T1000 (cell line): ENCODE measurements at places on chromosomes 5 and 9.

GRCh38 chr5:120306303-120306702, 157.8 kb upstream of the PRR16 start:
- DNase-seq = no peak

DNA sequence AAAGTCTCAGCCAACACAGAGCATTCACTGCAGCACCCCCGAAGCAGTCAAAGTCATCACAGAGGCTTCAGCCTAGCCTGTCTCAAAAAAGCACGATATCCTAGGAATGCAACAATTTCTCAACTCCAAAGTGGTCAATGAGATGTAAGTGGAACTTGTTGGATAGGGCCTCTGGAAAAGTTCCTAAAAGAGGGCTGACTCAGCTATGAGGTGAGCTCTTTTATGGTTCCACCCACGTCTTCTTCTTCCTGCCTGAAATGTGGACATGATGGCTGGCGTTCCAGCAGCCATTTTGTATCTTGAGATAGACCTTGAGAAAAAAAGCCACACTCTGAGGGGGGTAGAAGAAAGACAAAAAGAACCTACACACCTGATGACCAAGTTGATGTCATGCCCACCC, 32.5 kb upstream of the TRIO start:
- no peak for DNase-seq

DNA sequence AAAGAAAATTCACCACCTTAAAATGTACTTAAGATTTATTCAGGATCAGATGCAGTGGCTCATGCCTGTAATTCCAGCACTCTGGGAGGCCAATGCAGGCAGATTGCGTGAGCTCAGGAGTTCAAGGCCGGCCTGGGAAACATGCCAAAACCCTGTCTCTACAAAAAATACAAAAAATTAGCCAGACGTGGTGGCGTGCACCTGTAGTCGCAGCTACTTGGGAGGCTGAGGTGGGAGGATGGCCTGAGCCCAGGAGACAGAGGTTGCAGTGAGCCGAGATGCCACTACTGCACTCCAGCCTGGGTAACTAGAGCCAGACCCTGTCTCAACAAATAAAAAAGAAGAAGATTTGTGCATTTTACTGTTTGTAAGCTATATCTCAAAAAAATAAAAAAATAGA, 34.7 kb upstream of the GFPT2 start:
- DNase-seq = no peak

- no peak for DNase-seq
Measured at GRCh38 chr5:31753700-31754357, 114.9 kb downstream of the PDZD2 start.

DNA sequence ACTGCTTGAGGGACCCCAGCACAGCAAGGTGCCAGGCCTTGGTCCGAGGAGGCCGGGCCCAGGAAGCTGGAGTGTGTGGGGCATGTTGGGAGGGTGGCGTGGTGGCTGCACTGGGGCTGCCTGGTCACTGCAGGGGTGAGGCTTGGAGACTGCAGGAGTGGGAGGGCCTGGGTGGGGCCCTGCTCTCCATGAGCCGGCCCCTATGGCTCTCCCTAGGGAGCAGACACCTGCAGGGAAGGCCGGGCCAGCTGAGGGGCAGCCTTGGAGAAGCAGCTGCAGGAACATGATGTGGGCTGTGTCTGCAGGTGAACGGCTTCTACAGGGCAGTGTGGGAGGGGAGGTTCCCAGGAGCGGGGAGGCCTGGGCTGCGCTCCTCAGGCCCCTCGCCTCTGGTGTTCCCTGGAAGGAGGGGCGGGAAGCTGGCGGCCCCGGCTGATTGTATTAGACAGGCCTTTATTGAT, 41.7 kb upstream of the TMEM250 start:
- DNase-seq = no peak

DNA sequence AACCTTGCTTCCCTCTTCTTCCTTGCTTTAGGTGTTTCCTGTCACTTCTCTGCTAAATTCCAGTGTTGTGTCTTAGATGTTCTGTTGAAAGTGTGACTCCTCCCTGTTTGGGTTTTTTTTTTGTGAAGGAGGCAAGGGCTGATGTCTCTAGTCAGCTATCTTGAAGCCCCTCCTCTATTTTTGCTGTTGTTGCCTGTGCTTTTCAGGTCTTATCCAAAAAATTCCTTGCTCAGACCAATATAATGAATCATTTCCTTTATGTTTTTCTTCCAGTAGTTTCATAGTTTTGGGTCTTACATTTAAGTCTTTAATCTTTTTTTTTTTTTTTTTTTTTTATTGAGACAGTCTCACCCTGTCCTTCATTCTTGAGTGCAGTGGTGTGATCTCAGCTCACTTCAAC, 22.3 kb downstream of the RIC1 start:
- no peak for DNase-seq

GRCh38 chr5:80865551-80865950, 94.6 kb upstream of the RASGRF2 start:
- DNase-seq = no peak

DNA sequence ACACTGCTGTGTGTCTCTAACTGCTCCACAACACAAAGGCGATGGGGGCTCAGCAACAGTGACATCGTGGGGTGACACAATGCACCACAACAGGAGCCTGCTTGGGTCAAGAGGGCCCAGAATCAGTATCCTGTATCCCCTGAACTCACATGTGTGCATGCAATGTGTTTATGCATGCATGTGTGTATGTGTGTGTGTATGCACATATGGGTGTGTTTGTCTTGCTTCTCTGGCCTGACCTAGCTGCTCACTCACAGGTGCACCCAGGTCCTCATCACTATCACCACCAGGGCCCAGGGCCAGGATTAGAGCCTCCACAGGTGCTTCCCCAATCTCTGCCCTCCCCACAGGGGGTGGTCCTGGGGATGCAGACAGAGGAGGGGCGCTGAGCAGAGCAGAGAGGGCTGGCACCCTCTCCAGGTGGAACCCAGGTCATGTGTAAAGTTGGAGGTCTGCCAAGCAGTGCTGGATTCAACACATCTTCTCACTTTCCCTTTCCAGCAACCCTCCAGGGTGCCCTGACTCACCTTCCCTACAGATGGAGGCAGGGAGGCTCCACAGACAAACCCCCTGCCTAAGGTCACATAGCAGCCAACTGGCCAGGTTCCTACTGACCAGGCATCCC, 18.1 kb upstream of the ZNF484 start:
- DNase-seq = no peak

- no peak for DNase-seq
Measured at GRCh38 chr9:27379311-27380251, 82.6 kb upstream of the EQTN start.

DNA sequence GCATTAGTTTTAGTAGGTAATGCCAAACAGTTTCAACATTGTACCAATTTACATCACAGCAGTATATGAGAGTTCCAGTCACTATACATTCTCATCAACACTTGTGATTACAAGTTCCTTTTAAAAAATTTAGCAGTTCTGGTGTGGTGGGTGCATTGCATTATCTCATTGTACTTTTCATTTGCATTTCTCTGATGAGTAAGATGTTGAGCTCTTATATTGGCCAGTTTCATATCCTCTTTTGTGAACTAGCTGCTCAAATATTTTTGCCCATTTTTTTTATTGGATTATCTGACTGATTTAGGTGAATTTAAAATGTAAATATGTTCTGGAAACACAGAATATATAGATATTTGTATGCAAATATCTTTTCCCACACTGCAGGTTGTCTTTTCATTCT, 160.9 kb upstream of the NR3C1 start:
- DNase-seq = no peak

- no peak for DNase-seq
Measured at GRCh38 chr5:123450640-123451039, 27.4 kb upstream of the CEP120 start.

GRCh38 chr5:112634166-112634565, 103.5 kb upstream of the APC start:
- no peak for DNase-seq

GRCh38 chr5:95884017-95884325, 61.4 kb upstream of the GLRX start:
- no peak for DNase-seq

- DNase-seq = no peak
Measured at GRCh38 chr9:69461103-69461887, 136.3 kb downstream of the ENTREP1 start.

GRCh38 chr5:56330167-56330566, 97.0 kb upstream of the ANKRD55 start:
- no peak for DNase-seq

DNA sequence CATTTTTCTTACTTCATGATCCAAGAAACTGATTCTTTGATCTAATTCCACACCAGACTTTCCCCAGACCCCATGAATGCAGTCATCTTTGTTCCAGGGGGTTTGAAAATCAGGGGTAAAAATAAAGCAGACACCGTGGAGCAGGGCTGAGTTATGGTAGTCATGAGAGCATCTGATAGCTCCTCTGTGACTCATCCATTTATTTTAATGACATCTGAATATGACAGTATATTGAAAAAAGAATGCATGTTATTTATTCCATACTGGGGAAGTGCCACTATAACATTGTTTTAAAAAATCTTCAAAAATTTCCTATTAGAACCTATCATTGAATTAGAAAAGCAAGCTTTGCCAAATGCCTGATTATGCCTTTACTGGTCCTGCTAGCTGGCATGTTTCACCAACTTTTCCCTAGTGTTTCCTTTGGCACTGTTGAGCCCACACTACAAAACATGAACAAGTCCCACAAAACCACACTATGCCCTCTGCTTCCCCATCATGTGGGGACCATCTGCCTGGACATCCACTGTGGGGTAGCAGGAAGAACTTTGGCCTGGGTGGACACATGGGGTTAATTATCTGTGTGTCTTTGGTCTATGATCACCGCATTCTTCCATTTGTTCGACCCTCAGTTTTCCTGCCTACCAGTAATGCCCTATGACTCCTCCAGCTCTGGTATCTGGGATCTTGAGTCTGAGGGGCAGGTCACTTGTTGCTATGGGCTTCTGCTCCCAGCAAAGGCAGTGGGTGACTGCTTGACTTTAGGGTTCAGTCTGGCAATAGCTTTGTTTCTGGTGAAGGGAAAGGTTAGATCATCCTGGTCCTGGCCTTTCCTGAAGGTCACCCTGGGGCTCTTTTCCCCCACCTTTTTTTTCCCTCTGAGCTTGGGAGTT, 82.7 kb upstream of the PANK3 start:
- DNase-seq = no peak

- DNase-seq = no peak
Measured at GRCh38 chr5:132110930-132111329, 37.3 kb downstream of the CSF2 start.

DNA sequence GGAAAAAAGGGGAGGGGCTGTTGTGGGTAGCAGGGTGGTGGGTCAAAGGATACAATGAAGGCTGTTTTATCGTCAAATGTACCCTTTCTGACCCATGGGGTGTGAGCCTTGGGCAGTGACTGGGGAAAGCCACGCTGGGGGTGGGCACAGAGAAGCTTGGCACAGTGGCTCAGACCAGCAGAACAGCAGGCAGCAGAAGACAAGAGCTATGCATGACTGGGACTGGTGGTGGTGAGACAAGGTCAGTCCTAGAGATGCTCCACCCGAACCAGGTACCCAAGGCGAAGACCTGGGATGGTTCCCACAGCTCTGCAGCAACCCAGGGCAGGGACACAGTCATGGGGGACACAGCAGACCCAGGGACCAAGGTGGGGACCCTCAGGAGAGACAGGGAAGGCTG, 38.3 kb downstream of the BICD2 start:
- no peak for DNase-seq

DNA sequence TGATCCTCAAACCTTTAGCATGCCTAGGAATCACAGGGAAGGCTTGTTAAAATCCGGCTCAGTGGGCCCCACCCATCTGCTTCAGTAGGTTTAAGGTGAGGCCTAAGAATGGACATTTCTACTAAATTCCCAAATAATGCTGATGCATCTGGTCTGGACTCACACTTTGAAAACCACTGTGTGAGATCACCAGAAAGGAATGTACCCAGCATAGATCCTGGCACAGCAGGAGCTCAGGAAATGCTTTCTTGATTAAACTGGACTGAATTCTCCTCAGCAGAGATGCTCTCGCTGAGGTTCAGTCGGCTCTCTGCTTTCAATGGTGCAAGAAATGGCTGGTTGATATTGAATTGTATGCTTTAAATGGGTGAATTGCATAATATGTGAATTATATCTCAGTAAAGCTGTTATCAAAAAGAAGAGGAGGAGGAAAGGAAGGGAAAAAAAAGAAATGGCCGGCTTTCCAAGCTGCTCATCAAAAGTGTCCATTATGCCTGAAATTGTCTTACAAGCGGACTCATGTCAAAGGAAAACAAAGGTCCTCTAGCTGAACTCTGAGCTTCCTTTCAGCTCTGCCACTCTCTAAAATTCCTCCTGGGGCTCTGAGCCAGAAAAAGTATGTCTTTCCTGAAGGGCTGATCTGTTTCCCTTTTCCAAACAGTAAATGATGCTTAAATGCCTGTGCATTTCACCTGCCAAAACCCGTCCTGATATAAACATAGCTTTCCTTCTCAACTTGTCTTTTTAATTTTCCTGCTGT, 77.6 kb upstream of the SAP30L start:
- peak; percentile 35 for DNase-seq

- DNase-seq = no peak
Measured at GRCh38 chr9:7303907-7304626, 495.5 kb downstream of the DMAC1 start.

DNA sequence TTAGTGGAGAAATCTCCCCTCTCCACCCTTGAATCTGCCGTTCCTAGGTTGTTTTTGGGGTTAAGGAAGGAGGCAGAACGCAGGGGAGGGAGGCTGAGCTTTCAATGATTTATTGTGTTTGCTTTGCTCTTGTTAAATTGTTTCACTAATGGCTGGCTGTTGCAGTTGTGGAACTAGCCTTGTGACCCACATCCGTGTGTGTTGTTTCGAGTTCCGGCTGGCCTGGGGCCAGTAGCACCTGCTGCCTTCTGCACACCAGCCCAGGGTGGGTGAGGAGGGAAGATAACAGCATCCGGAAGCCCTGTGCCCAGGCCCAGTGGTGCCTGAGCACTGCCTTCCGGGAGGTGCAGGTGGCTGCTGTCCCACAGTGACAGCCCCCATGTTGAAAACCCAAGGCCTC, 3.6 kb downstream of the ERGIC1 start:
- no peak for DNase-seq

DNA sequence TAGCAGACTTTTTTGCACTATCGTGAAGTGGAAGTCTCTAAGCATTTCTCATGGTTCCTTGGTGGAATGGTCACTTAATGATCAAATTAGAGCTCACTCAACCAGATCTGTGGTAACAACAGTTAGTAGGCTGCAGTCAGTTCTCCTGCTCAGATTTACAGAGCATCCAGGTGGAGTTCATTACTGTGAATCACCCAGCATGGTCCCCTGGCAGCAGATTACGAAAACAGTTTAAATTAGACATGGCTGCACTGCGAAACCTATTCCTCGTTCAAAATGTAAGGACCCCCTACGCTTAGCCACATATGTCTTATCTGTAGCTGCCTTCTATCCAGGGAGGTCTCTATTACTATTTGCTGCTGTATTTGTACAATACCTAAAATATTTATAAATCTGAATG, 823.6 kb upstream of the ARRDC3 start:
- no peak for DNase-seq

GRCh38 chr5:90184764-90185163, 224.8 kb downstream of the CETN3 start:
- no peak for DNase-seq

DNA sequence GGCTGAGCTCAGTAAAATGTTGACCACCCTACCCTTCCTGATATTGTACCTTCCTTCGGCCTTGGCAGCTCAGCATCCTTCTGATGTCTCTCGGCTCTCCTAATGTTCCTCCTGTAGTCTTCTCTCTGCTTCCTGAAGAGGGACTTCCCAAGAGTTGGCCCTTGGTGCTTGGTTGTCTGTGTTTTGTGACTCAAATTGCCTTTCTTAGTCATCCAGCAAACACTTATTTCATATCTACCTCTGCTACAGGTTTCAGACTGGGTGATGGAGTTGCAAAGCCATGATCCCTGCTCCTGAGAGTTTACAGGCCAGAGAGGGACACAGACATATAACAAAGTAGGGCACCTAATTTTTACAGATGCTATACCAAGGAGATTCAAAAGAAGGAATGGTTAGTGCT, 70.1 kb downstream of the SV2C start:
- no peak for DNase-seq
